ENCODE measurements at places on chromosomes 4 and X.

DNA sequence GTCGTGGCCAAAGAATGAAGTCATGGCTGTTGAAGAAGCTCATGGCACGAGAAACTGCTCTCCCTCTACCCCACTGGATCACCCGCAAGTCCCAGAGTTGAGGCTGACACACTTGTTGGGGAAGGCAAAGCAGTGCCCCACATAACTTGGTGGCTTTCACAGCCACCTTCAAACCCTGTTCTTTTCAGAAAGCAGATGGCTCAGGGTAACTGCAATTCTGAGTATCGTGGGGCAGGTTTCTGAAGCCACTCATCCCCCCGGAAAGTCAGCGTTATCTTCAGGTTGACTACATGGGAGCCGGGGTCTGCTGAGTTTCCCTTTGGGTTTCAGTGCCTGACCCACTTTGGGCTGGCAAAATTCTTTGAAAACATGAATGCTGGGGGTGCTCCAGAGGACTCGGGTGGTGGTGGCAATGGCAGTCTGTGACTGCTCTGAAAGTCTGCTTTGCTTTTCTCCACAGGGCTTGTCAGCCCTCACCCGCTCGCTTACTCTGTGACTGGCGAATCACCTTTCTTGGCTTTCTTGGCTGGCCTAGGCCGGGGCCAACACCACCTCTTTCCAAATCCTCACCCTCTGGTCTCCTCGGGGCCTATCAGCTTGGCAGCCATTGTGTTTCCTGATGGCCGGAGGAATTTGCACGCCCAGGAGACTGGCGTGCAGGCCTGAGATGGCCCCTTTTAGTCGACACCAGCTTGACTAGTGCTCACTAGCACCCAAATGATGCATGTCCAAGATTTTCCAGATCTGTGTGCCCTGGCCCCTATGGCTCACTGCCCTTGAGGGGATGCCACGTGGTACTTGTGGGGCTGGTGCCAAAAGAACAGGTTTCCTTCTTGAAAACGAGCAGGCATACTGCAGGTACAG lies 7.3 kb downstream of the PPP1R3F start:
- no peak for DNase-seq

GRCh38 chr4:41154010-41154813 lies 60.1 kb downstream of the APBB2 start:
- no peak for DNase-seq

DNA sequence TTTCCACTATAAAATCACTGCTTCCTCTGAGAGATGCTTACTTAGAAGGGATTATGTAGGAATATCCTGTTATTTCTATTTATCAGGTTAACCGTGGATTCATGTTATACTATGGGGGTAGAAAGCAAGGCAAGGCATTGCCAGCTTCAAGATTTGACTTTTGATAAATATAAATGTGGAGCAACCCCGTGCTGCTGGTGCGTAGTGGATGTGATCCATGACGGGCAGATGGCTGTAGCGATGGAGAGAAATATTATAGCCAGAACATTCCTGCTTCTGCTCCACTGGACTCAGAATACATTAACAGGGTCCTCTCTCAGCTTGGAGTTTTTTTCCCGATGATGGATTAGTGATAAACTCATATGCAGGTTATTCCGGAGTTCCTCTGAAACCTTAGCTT lies 157.6 kb downstream of the TENM3 start:
- DNase-seq, result no peak

- no peak for DNase-seq
These were observed 573.9 kb upstream of the GRID2 start for GRCh38 chr4:91729851-91730250.

DNA sequence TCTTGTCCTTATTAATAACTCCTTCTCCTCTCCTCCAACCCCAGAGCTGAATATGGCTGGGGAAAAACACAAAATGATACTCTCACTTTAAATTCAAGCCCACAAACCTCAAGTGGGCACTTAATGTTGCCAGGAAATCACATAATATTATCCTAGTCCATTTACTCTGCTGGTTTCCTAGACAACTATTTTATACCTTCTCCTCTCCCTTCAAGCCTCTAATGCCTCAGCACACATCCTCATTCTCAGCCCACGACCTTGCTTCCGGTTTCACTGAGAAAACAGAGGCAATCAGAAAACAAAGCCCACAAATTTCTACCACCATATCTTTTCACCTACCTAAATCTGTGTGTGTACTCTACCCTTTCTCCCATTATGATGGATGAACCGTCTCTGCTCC lies 12.1 kb upstream of the CLCN5 start:
- no peak for DNase-seq

GRCh38 chr4:45482346-45482745 lies 641.5 kb downstream of the GABRG1 start:
- DNase-seq, result no peak

DNA sequence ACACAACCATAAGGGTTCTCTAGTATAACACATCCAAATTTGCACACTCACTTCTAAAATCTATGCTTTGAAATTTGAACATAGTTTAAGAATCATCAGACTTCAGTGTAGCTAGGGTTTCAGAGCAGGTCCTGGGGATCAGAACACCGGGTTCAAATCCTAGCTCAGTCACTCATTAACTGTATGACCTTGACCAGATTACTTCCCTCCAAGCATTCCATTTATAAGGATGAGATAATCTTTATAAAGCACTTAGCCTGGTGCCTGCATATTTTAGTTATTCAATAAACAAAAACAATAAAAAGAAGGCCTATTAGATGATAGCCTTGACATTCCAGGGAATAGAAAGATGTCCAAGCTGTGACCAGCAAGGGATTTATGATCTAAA lies 4.8 kb upstream of the STBD1 start:
- DNase-seq, result no peak

- no peak for DNase-seq
These were observed 5.9 kb downstream of the EMCN start for GRCh38 chr4:100511896-100512295.

DNA sequence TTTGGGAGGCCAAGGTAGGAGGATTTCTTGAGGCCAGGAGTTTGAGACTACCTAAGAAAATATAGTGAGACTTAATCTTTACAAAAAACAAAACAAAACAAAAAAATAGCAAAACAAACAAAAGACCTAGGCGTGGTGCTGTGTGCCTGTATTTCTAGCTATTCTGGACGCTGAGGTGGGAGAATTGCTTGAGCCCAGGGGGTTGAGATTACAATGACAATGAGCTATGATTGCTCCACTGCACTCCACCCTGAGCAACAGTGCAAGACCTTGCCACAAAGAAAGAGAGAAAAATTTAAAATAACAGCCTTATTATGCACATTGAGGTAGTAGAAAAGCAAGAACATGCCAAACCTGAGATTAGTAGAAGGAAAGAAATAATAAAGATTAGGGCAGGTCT lies 657.7 kb downstream of the PDHA2 start:
- DNase-seq, result no peak

GRCh38 chr4:16122308-16122711 lies 38.5 kb upstream of the PROM1 start:
- DNase-seq, result no peak

DNA sequence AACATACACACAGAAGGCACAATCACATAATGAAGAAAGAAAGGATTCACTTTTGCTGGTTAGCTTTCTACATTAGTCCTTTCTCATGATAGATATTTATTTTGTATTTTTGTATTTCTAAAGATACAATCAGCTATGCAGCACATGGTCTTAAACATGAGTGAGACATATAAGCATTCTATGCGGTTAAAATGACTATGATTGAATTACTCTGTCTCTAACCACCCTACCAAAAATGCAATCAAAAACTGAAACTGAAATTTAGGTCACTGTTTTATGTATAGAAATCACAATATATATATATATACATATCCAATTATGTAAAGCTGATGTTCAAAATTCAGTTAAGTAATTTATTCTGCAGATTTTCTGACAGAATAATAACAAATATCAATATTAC lies 21.9 kb downstream of the CXXC4 start:
- DNase-seq, result no peak

GRCh38 chr4:151783867-151784266 lies 23.1 kb upstream of the GATB start:
- no peak for DNase-seq

- no peak for DNase-seq
These were observed 44.7 kb upstream of the FGF13 start for GRCh38 chrX:138756234-138756633.

DNA sequence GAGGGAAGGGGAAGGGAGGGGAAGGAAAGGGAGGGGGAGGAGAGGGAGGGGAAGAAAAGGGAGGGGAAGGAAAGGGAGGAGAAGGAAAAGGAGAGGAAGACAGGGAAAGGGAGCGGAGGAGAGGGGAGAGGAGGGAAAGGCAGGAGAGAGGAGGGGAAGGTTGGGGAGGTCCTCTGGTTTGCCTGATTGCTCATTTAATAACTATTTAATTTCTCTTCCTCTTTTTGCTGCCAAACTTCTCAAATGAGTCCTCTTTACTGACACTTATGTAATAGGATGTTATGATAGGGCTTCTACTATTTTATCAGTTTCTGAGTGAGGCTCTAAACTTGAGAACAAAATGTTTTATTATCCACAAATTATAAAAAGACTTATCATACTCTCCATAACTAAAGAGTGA lies 35.4 kb upstream of the PPA2 start:
- DNase-seq, result no peak

- no peak for DNase-seq
These were observed 248.1 kb downstream of the EVC2 start for GRCh38 chr4:5460106-5460801.

- DNase-seq, result no peak
These were observed 52.4 kb downstream of the PPP2R2C start for GRCh38 chr4:6420036-6420435.

GRCh38 chr4:7206385-7206784 lies 14.0 kb downstream of the SORCS2 start:
- no peak for DNase-seq

DNA sequence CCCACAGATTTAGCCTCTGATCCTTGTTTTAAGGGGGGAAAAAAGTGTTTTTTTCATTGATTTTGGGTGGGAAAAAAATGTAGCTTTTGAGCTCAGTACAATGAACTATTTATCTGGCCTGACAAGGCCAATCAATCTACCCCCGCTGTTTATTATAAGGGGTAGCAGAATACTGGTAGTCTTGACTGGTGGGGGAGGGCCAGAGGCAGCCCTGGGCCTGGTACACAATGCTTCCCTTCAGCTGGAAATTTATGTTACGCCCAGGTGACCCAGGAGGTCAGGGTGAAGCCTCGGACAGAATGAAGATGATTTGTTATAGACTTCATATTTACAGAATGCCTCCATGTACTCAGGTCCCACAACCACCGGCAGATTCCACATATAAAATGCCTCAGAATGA lies 143.2 kb downstream of the SH3KBP1 start:
- no peak for DNase-seq

- DNase-seq, result no peak
These were observed 98.8 kb upstream of the STX18 start for GRCh38 chr4:4640692-4641091.

DNA sequence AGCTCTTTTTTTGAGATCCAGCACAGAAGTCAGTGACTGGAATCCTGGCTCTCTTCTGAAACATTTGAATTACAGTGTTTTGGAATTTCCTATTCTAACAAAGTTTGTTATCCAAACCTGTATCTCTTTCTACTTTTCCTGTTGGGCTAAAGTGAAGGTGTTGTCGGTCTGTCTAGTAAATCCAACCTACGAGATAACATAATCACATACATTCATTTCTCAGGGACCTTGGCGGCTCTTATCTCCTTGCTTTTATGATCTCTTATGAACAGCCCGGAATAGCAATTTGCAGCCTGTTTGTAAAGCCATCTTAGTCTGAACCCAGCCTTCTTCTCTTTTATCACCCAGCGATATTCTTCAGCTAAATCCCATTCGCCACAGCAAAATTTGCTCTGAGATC lies 14.5 kb downstream of the PPARGC1A start:
- no peak for DNase-seq

DNA sequence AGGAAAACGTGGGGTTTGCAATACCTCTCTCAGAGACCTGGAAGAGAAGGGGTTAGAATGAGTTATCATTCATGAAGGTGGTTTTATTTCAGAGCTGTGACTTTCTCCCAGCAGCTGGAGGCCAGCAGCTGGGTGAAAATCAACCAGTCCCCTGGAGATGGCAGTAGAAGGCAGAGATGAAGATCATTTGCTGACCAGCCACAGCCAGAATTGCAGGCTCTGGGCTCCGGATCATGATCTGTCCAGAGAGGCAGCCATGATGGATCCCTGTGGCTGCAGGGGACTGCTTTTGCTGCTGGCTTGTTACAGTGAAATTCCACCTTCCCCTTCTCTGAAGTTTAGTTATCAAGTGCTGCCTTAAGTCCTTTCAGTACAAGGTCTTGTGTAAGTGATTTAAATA lies 46.9 kb upstream of the TAB3 start:
- DNase-seq, result no peak

- no peak for DNase-seq
These were observed 163.0 kb downstream of the FRMPD4 start for GRCh38 chrX:12301288-12301687.

DNA sequence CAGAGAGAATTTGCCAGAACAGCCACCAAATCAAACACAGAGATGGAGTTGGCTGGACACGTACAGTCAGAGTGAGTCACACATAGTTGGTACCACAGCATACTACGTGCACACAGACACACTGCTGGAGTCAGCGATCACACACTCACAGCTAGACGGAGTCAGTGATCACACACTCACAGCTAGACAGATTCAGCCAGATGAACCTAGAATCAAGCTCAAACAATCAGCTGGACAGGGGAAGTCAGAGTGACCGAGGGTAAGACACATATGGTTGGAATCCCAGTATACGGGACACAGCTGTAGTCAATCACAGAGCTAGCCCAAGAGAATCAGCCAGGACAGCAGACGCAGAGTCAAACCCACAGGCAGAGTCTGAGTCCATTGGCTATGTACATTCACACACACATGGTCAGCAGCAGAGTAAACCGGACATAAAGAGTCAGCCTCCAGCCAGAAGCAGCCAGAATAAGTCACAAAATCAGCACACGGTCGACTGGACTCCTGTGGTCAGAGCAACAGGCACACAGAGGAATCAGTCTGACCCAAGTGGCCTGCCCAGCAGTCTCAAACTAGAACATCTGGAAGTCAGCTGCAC lies 4.6 kb downstream of the SLC38A5 start:
- DNase-seq, result no peak

DNA sequence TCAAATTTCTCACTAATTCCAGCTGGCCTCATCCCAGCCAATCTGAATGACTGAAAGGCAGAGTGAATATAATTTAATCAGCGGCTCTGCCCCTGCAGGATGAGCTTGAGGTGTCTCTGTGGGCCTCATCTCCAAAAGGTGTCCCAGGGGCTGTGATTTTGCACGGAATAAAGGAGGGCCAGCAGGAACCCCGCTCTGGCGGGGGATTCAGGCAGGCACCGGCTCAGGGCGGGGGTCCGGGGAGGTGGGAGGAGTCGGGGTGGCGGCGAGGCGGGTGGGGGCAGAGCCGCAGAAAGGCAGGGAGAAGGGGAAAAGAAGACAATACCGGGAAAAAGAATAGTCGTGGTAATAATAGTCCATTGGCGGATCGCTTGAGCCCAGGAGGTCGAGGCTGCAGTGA lies 16.0 kb upstream of the ERCC6L start:
- no peak for DNase-seq

- no peak for DNase-seq
These were observed 460.3 kb downstream of the MID1IP1 start for GRCh38 chrX:39261446-39262147.

GRCh38 chr4:71765350-71765749 lies 18.5 kb downstream of the GC start:
- DNase-seq, result no peak

- DNase-seq, result no peak
These were observed 80.8 kb downstream of the AWAT2 start for GRCh38 chrX:69968950-69969349.

GRCh38 chr4:25862411-25863346 lies at the start of gene SEL1L3:
Gene SEL1L3 (minus strand): TSS chr4:25862988. CDS start chr4:25862836, 152 bp downstream.
- DNase-seq, result peak; percentile 39

Data from activated gamma-delta T cell treated with Interleukin-2 at 50 U/mL for 16 hours (primary cell).